ENCODE measurements at places on chromosomes 12 and 14.

GRCh38 chr14:21748869-21749303, 75.3 kb upstream of the OR4E1 start:
- DNase-seq = no peak

DNA sequence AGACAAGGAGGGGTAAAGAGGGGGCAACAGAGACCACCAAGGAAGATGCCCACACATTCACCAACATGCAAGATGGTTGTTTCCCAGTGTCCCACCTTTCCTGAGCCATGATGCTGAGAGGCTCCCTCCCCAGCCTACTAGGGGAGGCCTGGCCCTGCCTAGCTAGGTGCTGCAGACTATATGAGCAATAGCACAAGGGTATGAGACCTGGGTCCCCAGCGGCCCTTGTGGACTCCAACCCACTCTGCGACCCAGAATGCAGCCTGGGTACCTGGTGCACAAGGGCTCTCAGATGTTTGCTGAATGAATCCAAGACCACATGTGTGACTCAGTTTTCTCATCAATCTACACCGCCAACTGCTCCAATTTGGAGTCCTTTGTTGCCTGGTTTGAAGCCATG, 13.9 kb downstream of the TGFB3 start:
- DNase-seq = no peak

GRCh38 chr14:52917735-52918134, 33.1 kb downstream of the FERMT2 start:
- no peak for DNase-seq

GRCh38 chr12:93434256-93434865, 7.4 kb downstream of the UBE2N start:
- DNase-seq = no peak

GRCh38 chr12:97093187-97093683, 186.2 kb downstream of the NEDD1 start:
- no peak for DNase-seq

- DNase-seq = no peak
These were observed 250.1 kb downstream of the DIO2 start for GRCh38 chr14:79961197-79961596.

GRCh38 chr14:104316121-104316722, 177.8 kb downstream of the KIF26A start:
- DNase-seq = no peak

DNA sequence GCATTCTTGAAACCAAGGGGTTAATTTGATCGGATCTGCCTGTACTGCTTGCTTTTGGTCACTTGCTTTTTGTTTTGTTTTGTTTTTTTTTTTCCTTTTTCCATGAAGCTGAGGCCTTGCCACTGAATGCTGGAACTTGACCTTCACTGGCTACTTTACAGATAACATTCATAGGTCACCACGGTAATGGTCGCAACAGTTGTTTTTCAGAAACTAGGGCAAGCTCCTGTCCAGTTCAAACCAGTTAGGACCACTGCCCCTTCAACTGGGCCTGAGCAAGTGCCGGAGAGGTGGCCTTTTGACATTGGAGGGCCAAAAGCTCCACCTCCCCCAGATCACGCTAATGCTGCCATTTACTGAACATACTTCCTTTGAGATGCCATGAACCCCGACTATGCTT, 147.6 kb downstream of the FOXN3 start:
- no peak for DNase-seq

GRCh38 chr12:46208370-46208769, 60.5 kb downstream of the SLC38A1 start:
- no peak for DNase-seq

DNA sequence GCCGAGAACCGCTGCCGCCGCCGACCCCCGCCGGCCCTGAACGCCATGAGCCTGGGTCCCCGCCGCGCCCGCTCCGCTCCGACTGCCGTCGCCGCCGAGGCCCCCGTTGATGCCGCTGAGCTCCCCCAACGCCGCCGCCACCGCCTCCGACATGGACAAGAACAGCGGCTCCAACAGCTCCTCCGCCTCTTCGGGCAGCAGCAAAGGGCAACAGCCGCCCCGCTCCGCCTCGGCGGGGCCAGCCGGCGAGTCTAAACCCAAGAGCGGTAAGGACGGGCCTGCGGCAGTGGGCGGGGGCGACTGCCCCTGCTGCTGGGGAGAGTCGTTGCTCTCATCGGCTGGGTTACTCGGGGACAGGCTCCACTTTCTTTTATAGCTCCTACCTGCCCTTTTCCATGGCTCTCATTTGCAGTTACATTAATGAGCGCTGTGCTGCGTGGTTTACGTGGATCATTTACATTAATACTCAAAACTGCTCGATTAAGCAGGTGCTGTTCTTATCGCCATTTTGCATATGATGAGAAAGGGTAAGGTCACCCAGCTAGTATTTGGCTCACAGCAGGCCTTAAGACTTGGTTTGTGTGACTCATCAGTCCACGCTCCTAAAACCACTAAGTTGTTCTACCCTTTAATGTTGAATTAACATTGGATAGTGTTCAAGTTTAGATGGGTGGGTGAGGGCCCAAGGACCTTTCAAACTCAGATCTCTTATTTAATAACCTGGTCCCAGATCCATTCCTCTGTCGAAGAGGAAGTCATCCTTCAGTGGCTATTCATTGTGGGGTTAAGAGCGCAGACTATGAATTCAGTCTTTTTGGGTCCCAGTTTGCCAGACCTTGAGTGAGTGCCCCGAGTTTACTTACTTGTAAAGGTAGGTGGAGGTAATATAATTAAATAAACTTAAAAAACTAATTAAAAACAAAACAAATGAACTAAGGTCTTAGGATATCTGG, 823 bp downstream of the RNF10 start:
- DNase-seq = no peak

DNA sequence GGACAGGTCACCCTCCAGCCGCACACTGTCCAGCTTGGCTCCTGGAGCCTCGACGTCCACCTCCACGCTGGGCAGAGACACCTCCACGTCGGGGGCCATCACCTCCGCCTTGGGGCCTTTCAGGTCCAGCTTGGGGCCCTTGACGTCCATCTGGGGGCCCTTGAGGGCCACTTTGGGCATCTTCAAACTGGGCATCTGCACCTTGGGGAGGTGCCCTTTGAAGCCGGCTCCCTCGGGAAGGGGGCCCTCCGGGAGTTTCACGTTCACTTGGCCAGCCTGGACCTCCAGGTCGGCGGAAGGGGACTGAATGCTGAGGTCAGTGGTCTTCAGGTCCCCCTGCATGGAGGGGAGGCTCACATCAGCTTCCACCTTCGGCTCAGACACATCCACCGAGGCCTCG, 25.3 kb downstream of the PLD4 start:
- no peak for DNase-seq

DNA sequence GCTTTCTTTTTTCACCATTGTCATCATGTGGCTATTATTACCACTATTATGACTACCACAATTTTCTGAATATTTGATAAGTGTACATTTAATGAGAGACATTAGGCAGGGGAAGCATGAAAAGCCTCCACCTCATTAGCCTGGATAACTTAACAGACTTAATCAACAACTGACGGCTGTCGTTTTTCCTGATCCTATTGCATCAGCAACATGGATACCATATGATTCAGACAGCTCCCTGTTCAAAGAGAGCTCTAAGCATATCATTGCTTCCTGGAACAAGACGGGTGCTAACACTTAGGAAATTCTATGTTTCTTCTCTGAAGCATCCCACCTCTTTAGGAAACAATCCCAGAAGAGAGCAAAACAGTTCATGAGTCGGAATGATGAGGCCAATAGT, 765.2 kb downstream of the NOVA1 start:
- DNase-seq = no peak

GRCh38 chr14:39212693-39213092, 21.0 kb upstream of the MIA2 start:
- DNase-seq = no peak

DNA sequence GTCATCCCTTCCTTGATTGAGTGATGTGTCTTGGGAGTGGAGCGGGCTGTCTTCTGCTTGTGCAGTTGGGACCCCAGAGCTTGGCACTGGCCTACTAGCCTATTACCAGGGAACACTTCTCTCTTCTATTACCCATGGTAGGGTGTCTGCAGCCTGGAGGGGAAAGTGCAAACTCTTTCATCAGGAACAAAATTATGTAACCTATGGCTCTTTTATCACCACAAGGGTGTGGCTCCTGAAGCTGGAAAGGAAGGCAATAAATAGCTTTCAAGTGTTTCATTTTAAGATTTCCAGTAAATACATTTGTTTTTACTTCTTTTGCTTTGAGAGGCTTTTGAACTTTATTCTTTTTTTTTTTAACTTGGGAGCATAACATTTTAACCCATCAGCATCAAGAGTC, 349.7 kb upstream of the FAR2 start:
- DNase-seq = no peak

GRCh38 chr14:63543826-63544406, 739 bp upstream of the PPP2R5E start:
- no peak for DNase-seq

DNA sequence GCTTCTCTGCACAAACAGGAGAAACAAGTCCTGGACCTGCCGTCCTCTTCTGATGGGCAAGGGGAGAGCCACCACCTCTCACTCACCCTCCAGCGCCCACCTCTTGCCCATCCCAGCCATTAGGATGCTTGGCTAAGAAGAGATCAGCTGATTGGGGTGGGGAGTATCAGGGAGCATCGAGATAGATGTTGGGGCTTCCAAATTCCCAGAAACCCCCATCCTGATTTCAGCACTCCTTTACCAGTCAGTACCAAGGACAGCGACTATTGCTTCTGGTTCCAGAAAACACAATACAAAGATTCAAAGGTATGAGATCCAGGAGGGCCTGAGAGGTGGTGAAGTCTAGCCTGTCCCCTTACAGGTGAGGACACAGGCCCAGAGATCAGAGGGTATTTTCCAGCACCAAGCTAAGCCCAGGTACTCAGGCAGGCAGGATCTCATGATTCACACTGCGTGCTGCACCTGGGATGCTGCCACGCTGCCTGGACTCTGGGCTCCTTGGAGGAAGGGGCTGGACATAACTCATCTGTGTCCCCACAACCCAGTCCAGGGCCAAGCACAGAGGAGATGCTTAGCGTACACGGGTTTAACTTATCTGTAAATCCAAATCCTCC, 76.6 kb downstream of the TUNAR start:
- DNase-seq = no peak

DNA sequence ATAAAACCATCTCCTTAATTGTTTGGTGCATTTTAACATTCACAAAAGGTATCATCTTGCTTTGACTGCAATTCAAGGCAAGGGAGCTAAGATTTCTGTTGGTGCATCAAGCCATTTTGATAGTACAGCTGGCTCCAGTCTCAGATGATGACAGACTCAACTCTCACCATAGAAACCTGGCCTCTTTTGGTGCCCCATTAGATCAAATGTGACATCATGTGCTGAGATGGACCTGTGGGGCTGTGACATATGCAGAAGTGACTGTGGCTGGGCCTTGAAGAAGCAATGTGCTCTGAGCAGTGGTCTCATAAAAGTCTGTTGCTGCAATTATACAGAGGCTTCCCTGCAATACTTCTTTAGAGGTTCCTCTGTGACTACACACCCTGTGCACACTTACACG, 88.4 kb downstream of the SLC2A13 start:
- no peak for DNase-seq

- DNase-seq = no peak
These were observed 291.5 kb upstream of the SRRM4 start for GRCh38 chr12:118689793-118690192.

DNA sequence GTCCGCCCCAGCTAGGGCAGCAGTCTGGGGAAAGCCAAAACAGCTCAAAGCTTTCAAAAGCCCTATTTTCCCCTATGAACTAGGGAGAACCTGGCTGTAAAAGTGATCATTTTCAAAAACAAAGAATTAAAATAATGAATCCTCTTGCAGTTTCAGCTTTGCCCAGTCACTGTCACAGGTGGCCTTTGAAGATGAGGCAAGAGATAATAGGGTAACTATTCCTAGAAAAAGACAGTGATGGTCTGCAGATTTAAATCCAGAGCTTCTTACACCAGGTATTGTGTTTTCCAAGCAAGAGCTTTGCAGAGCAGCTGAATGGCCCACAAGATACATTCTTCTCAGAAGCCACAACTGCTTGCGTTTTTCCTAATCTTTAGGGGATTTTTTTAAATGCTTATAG, 80.2 kb upstream of the NUDT4 start:
- DNase-seq = no peak

GRCh38 chr14:81371802-81372201, 28.3 kb downstream of the STON2 start:
- no peak for DNase-seq

GRCh38 chr12:26833743-26834490, 923 bp upstream of the ITPR2 start:
- no peak for DNase-seq

- no peak for DNase-seq
These were observed 152.2 kb downstream of the SLC15A4 start for GRCh38 chr12:128671528-128672042.

GRCh38 chr12:131943389-131943788, 6.4 kb upstream of the EP400 start:
- no peak for DNase-seq

GRCh38 chr14:52846591-52846990, 55.2 kb upstream of the GNPNAT1 start:
- DNase-seq = no peak

DNA sequence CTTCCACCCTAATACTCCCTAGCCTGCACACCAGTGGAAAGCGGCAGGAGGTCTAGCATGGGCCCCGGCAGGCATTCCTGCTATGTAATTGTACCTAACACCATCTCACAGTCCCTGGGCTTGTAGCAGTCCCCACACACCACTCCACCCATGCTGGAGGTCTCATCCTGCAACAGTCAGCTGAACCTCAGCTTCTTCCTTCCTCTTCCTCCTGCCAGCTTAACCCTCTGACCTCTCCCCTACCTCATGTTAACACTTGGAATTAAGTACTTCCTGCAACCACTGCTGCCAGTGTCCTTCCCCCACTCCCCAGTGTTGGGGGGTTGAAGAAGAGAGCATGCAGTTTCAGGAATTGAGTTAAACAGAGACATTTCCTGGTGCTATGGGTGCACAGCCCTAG, 7.6 kb downstream of the ADCY4 start:
- DNase-seq = no peak

DNA sequence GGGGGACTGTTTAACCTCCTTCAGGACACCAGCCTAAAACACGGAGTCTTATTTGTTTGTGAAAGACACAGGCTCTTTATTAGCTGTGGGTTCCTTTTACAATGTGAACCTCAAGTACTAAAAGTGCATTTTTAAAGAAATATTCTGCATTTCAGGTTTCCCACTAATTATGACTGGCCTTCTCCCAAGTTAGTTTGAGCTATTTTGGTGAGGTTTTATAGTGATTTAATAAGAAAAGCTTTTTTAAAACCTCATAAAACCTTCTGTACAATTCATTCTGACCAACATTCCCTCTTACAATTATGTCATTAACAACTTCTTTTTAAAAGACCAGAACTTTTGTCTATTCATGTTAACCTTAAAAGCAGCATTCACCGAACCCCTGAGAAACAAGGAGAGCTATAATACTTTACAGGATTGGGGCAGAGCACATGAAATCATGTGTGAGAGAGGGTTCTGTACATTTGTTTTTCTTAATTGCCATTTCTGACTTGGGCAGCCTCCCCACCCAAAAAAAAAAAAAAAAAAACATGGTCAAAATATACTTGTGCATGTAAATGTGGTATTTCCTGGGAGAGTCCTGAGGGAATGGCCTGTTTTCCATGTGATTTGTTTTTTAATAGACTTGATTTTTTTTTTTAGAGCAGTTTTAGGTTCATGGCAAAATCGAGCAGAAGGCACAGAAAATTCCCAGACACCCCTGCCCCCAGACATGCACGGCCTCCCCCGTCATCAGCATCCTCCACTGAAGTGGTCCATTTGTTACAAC, 169.5 kb downstream of the CHST11 start:
- DNase-seq = no peak

GRCh38 chr14:69027242-69027913, 48.3 kb upstream of the ACTN1 start:
- DNase-seq = no peak

Data from NCI-H2081 treated with DMSO at 0.1 percent for 48 hours (cell line).